Smooth muscle cell of the brain vasculature (primary cell): ENCODE measurements at places on chromosomes 3 and 15.

DNA sequence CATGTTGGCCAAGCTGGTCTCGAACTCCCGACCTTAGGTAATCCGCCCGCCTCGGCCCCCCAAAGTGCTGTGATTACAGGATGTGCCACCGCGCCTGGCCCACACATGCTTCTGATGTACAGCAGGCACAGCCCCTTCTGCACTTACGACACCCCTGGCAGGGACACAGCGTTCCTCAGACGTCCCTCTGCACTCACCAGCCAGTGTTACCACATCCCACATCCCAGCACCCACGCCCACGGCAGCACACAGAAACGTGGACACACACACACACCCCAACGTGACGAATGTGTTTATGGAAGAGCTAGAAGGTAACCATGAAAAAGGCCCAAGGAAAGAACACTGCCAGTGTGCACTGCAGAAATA lies 576 bp upstream of the RPAP1 start:
- no peak for DNase-seq

DNA sequence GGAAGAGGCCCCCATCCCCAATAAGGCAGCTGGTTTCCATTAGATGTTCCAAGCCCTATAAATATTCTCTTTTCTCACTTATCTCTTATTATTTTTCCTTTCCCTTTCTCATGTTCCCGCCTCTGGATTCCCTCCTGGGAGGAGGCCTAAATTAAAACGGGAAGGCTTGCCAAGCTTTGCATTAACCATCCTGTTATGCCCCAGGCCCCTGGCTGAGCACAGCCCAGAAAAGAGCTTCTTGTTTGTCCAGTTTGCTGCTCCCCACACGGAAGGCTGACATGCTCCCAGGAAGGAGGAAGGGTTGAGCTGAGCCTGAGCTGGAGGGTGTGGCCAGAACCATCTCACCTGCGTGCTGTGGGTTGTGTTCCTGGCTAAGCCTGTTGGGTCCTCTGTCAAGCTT lies 63.1 kb upstream of the BOC start:
- no peak for DNase-seq

GRCh38 chr3:66021731-66022131 lies 17.0 kb downstream of the MAGI1 start:
- DNase-seq = no peak

DNA sequence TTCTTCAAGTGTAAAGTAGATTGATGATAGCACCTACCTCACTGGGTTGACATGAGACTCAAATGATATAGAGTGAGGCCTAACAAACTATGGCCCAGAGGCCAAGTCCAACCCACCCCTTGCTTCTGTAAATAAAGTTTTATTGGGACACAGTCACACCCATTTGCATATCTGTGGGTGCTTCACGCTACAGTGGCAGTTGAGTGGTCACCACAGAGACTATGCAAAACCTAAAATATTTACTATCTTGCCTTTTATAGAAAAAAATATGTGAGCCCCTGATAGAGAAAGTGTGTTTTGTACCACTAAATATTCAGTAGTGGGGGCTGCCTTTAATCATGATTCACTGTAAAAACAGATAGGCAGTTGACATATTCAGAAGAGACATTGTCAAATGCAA lies 38.0 kb downstream of the ACAN start:
- no peak for DNase-seq

GRCh38 chr3:66602237-66602636 lies 101.4 kb upstream of the LRIG1 start:
- no peak for DNase-seq

DNA sequence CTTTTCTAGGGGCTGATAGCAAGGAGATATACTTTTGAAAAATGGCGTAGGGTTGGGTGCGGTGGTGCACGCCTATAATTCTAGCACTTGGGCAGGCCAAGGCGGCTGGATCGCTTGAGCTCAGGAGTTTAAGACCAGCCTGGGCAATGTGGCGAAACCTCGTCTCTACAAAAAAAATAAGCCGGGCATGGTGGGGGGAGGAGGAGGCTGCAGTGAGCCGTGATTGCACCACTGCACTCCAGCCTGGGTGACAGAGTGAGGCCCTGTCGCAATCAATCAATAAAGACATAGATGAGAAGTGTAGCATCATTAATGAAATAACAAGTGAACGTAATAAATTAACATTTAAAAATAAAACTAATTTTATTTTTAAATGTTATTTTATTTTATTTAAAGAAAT lies 134.6 kb downstream of the SLCO3A1 start:
- DNase-seq = no peak

- no peak for DNase-seq
Measured at GRCh38 chr15:101807345-101807945, 4.1 kb downstream of the OR4F6 start.
